HS-27A (cell line): ENCODE measurements at places on chromosomes 1 and 21.

DNA sequence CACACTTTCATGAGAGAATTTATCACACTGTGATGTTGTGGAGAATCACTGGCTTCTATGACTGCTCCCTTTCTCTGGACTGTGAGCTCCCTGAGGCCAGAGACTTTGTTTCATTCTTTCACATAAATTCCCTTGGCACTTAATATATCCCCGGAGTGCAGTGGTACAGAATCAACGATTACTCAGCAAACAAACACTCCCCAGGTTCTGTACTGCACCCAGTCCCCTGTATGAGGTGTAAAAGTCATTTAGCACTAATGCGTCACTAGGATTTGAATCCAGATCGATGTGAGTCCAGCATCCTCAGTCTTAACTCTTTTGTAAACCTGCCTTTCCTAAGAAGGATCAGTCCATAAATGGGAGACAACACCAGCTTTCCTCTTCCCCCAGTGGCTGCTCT lies 6.8 kb upstream of the UTP25 start:
- no peak for DNase-seq

- no peak for DNase-seq
Measured at GRCh38 chr1:96424877-96425276, 296.7 kb upstream of the PTBP2 start.

- no peak for DNase-seq
Measured at GRCh38 chr1:173255214-173255813, 48.2 kb upstream of the TNFSF4 start.

DNA sequence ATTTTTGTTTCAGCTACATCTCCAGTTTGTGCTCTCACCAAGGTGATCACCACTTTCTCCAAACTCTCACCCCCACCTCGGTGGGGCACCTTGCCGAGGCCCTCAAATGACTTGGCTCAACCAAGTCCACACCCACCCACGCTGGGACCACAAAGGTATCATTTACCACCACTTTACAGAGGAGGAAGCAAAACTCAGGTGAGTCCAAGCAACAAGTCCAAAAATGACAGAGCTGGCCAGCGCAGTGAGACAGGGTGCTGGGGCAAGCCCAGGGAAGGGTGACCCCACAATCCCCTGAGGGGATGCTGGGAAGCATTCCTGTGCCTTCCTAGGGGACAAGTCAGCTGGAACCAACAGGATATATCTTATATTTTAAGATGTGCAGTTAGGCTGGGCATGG lies 24.7 kb downstream of the SSBP3 start:
- no peak for DNase-seq

DNA sequence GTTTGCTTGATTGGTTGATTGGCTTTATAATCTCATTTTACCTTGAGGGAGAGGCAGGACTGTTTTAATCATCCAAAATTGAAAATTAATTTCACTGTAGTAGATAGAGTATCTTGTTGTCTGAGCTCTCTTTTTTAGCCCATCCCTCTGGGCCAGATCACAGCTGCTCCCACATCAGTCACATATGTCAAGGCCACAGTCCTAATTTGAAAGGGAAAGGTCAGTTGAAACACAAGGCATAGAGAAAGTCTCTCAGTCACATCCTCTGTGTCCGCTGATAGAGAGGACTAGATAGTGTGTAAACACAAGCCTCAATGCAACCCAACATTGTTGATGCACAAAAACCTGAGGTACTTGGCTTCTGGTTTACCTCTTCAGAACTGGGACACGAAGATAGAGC lies 6.8 kb downstream of the C1orf74 start:
- no peak for DNase-seq

DNA sequence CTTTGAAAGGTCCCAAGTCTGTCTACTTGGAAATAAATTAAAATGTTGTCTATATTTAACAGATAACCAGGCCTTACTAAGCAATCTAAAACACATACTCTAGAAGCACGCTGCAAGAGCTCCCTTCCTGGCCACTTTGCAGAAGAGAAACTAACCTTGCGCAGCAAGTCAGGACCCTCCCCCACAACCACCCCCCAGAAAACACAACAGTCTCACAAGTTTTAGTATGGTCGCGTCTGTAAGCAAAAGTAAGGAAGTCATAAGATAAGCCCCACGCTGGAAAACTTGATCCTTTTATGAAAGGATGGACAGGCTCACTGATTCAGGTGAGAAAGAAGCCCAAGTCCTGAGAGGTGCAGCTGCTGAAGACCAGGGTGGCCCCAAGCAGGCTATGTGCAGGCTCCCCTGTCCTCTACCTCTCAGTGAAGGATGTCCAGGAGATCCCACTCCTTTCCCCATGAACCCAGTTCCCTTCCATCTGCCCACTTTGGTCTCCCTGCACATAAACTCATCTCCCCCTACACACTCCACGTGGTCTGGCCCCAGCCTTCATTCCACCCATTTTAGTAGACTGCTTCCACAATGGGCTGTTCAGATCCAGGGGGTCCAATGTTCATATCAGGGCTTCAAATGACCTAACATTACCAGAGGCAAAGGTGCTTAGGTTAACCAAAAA lies 23.8 kb downstream of the HIVEP3 start:
- no peak for DNase-seq

DNA sequence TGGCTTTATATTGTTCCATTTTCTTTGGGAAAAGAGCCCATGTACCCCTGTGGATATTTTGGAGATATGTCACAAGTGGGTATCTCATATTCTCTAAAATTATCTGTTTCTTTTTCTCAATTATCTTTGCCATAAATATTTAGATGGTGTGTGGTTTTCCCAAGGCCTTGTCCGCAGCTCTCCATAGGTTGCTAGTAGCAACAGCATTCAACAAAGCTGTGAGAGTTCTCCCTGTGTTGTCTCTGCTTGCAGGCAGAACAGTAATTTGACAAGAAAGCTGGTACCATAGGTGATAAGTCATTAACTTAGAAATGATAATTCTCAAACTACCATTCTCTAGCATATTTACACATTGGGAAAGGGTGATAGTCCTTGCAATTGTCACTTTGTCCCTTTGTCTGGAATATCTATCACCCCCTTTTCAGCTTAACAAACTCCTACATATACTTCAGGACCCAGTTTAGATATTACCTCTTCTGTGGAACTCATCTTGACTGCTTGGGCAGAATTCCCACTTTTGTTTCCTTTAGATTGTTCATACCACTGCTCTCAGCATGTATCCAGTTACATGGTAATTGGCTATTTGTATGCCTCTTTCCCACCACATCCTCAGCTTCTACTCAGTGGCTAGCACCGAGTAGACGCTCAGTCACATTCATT lies 8.9 kb downstream of the CD101 start:
- DNase-seq: no peak

GRCh38 chr1:66489151-66489550 lies 44.8 kb upstream of the SGIP1 start:
- no peak for DNase-seq

DNA sequence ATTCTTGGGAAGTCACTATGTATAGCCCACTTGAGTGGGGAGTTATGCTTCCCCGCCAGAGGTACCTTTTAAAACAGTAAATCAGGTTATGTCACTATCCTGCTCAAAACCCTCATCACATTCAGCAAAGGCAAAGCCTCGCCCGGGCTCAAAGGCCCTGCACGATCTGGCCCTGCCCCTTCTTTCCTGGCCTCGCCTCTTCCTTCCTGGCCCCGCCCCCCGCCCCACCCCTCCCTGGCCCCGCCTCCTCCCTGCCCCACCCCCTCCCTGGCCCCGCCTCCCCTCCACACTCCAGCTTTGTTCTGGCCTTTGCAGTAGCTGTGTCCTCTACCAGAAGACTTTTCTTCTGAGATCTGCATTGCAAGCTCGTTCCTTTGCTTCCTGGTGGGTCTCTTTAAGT lies 6.6 kb downstream of the LDLRAD2 start:
- no peak for DNase-seq

- DNase-seq: no peak
Measured at GRCh38 chr21:38646213-38646837, 148.0 kb upstream of the ERG start.

DNA sequence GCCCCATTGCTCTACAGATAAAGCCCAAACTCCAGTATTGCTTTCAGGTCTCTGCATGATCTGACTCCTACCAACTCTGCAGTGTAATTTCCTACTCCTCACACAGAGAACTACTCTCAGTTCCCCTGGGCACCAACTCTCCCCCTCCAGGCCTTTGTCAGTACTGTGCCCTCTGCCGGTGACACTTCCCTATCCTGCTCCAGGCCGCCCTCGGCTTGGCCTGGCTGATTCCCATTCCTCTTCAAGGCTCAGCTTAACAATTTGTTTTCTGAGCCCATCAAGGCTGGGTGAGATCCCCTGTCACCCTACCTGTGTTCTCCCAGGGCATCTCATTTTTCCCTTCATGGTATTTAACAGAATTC lies 2.6 kb downstream of the SLAMF8 start:
- DNase-seq: no peak

GRCh38 chr1:2986549-2987305 lies 34.5 kb upstream of the ACTRT2 start:
- no peak for DNase-seq

GRCh38 chr1:228457396-228458176 lies 29.6 kb upstream of the RNF187 start:
- DNase-seq: peak; percentile 59

DNA sequence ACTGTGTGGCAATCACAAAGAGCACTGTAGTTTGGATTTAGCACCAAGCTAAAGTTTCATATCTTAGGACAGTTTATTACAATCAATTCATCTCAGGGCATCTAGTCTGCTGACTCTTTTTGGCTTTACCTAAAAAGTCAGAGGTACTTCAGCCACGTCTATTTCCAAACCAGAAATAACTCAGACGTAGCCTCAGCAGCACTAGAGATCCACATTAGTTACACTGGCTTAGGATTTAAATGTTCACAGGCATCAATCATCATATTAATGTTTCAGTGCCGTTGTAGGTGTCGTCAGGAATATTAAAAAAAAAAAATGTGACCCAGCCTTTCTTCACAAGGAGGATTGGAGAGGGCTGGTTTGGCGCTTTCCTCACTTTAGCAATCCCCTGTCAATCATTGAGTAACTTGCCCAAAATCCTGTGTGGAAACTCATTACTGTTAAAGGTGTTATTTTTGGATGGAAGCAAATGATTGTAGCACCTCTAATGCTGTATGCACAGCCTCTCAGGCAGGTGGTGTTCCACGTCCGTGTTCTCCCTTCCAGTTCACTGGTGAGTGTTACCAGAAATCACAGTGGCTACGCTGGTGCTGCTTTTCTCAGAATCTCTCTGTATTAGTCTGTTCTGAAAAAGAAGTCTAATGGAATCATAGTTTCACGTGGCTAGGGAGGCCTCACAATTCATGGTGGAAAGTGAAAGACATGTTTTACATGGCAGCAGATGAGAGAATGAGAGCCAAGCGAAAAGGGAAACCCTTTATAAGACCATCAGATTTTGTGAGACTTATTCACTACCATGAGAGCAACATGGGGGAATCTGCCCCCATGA lies 45.4 kb downstream of the NEK7 start:
- no peak for DNase-seq

DNA sequence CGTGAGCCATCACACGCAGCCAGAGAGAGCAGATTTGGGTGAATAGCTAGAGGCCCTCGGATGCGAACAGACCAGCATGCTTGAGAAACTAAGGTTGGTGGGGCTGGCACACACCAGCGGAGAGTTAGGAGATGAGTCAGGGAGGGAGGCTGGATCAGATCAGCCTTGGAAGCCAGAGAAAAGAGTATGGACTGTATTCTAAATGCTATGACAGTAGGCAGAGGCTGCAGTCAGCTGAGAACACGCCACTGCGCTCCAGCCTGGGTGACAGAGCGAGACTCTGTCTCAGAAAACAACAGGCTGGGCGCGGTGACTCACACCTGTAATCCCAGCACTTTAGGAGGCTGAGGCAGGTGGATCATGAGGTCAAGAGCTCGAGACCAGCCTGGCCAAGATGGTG lies 4.0 kb upstream of the PLEKHM2 start:
- DNase-seq: no peak

GRCh38 chr21:25234857-25235801 lies 372.2 kb downstream of the MRPL39 start:
- DNase-seq: no peak

- DNase-seq: no peak
Measured at GRCh38 chr1:167439301-167439988, 78.9 kb downstream of the CD247 start.

- DNase-seq: no peak
Measured at GRCh38 chr1:38953433-38953860, 11.8 kb upstream of the RHBDL2 start.

DNA sequence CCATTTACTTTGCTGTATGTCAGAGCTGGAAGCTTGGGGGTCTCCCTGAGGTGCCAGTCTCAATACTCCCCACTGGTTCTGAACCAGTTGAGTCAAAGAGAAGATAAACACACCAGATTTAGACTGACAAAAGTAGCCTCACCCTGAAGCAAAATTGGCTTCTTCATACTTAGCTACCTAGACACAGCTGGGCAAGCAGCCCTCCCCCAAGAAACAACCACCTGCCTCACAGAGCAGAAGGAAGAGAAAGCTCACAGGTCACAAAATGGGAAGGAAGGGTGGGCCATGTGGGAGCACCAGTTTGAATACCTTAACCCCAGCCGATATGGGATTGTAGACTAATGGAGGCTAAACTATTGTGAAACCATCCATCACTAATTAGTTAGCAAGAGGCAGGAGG lies 24.6 kb upstream of the MYSM1 start:
- DNase-seq: no peak

- DNase-seq: no peak
Measured at GRCh38 chr1:238396140-238396539, 505.4 kb upstream of the ZP4 start.

DNA sequence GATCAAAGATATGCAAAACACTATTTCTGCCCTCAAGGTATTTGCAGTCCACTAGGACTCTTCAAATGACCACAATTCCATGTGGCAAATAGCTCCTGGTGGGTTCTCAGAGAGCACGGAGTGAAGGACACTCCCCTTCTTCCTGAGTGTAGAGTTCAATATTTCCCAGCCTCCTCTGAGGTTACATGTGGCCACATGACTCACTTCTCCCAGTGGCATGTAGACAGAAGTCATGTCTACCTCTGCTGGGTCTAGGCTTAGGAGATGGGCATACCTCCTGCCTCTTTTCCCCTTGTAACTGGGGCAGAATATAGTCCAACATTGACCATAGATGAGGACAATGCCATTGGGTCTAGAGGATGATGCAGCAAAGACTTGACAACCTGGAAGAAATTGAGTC lies 191.4 kb downstream of the MIS18A start:
- DNase-seq: no peak

GRCh38 chr1:206554211-206554610 lies 46.9 kb downstream of the RASSF5 start:
- no peak for DNase-seq
